ENCODE measurements at places on chromosomes 13 and 19. TPM values are rescaled to one million over a fixed set of nuclear protein-coding genes. Genes with fewer than 3 reads are reported as not detected.

- DNase-seq: peak; percentile 93
Measured at GRCh38 chr19:52962394-52963246, at the start of gene ZNF816. Gene ZNF816, minus strand, starts transcription at chr19:52962881. Its CDS starts 6,792 bp downstream, at chr19:52956089.

DNA sequence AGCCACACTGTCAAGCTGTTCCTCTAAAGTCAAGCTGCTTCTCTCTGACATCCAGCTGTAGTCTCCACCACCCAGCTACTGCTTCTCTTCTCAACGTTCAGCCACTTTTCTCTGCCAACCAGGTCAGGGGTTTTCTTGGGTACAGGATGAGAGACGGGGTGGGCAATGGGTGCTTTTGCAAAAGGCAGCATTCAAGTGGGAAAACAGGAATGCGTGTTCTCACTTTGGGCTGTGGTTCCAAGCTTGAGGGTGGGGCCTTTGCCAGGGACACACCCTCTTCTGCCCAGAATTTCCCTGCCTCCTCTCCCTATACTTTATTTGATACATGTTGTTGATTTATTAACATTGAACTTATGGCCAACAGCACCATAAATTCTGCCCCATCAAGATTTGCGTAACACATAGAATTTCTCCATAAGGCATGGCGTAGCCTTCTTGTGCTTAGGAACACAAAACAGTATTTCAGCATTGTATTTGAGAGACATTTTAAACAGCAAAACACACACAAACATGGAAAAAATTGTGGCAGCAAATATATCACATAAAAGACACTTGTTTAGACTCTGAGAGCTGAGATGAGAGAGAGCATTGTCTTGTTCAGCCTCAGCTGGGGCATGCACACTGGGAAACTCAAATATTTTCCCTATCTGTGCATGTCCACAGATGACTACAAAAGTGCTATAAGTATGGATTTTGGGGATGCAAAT, 392.8 kb downstream of the SLITRK6 start:
- no peak for DNase-seq

- DNase-seq: no peak
Measured at GRCh38 chr19:4362101-4362828, 18.9 kb downstream of the MPND start.

DNA sequence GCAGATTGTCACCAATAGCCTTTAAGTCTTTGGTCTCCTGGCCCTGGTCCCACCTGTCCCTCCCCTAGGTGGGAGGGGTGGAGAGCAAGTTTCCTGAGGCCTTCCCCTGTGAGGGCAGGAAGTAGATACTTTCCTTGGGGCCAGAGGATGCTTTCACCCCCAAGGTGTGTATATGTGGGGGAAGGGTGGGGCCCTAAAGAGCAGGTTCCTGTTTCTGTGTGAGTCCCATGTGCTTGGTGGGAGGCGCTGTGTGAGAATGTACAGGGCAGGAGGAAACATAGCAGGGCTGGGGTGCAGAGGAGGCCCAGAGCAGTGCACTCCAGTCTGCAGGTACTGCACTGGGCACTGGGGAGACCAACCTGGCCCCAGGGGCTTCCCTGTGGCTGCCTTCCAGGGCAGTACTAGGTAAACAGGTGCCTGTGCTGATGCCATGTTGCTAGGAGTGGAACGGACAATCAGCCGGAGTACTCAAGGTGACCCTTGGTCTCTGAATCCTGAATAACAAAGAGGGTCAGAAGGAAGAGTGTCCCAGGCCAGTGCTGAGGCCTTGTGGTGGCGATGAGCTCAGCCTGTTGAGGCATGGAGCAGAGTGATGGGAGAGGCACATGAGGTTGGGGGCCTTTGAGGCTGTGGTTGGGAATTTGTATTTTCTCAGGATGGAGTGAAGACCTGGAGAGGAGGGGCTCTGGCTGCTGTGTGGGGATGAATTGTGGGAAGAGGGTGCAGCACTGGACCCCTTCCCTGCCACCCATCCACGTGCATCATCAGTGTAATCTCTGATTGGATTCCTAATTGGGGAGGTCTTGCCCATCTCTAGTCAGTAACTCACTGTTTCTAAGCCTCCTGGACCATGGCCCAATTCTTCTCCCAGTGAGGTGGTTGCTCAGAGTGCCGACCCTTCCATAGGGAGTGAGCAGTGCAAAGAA, 5.1 kb downstream of the EGLN2 start:
- DNase-seq: no peak

DNA sequence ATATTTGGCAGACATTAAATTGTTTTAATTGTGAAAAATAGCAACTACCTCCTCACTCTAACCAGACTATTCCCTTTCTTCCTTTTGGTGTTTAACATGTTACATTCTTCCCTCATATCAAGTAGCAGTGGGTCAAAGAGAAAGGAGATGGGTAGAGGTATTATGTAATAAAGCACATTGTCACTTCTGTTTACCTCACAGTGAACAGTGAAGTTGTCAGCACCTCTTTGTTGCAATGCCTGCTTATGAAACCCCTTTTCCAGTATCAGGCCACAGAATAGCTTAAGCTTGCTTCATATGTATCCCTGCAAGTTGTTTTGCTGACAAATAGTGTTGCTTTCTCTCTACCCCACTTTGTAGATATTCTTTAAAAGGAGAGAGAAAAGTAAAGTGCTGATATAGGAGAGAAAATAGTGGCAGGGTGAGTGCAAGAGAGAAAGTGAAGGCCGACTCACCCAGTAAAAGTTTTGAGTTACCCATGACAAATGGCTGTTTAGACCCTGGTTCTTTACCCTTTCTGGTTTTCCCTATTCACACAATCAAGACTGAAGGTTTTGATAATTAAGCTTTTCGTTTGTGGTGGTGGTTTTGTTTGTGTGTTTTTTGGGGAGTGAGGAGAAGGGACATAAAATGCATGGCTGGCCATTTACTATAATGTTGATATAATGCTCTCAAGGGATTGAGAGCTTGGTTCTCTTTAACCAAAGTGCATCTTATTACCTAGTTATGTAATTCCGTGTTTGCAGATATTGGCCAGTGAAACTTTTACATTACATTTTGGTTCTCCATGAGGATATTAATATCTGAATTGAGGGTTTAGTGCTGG, 3.7 kb downstream of the ITM2B start:
- DNase-seq: peak; percentile 37

DNA sequence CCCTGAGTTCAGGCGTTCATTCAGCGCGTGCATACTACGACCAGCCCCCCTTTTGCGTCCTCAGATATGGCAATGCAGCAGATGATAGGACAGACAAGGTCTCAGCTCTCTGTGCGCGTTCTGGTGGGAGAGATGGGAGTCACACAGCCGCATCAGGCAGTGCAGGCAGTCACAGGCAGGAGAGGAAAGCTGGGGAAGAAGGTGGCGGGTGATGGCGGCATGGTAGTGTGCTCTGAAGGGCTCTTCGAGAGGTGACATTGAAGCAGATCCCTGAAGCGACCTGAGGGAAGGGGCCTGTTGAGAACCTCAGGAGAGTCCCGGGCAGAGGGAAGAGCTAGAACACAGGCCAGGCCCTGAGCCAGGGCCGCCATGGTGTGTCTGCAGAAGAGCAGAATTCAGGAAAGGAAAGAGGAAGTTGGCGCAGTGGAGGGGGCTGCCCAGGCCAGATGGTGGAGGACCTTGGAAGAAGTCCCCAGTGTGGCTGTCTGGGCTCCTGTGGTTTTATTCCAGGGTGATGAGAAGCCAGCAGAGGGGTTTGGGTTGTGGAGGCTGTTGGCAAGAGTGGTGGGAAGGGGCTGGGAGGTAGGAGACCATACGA, 3.5 kb downstream of the USF2 start:
- DNase-seq: no peak

GRCh38 chr13:107650081-107650701, 565.1 kb downstream of the LIG4 start:
- DNase-seq: peak; percentile 68

- no peak for DNase-seq
Measured at GRCh38 chr19:49763230-49763629, at the start of gene TSKS. Gene TSKS, minus strand, starts transcription at chr19:49763306. Its CDS starts 59 bp downstream, at chr19:49763247.

DNA sequence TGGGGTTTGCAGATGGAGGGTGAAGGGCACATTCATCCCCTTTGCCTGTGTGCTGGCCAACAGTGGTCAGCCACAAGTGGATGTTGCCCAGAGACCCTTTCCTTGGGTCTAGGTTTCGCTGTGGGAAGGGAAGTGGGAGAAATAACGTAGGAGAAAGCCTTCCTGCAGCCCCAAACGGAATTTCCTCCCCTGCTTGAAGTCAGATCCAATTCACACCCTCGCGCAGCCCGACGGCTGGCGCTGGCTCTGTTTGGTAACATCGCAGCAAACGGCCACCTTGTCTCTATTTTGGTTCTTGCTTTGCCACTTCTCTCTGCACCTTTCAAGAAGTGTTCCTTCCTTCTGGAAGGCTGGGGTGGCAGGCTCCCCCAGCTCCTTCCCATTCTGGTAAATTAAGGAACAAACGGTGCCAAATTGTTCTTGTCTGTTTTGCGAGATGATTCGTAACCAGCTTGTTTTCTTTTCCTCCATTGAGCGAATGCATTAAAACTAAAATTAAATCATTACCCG, 45.4 kb downstream of the CHST8 start:
- DNase-seq: no peak

DNA sequence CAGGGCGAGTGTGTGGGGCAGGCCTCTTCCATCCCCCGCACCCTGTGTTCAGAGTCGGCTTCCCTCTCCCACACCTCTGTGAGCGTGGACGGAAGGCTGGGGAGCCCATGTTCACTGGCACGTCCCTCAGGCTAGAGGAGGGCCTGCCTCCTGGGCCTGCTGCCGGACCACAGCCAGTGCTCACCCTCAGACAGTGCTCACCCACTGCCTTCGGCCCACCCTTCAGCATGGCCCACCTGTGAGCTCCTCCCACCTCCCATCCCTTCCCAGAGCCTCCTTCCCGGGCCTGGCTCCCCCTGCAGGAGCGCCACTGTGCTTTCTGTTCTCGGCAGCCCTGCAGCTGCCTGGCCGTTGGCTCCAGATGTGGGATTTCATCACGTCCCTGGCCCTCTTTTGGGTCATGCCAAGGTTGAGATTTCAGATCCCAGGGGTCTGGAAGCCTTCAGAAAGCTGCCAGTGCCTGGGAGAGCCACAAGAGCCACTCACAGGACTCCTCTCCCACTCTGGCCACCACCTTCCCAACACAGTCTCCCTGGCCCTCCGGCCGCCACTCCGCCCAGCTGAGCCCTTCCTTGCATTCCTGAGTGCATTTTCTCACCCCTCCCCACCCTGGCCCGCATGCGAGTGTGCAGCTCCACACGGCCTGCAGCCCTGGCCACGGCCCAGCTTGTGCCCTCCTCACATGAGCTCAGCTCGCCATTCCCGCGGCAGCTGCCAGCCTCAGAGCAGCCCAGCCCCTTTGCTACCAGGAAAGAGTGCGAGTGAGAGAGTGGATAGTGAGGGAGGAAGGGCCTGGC, 25.3 kb downstream of the CAPN12 start:
- DNase-seq: peak; percentile 76

DNA sequence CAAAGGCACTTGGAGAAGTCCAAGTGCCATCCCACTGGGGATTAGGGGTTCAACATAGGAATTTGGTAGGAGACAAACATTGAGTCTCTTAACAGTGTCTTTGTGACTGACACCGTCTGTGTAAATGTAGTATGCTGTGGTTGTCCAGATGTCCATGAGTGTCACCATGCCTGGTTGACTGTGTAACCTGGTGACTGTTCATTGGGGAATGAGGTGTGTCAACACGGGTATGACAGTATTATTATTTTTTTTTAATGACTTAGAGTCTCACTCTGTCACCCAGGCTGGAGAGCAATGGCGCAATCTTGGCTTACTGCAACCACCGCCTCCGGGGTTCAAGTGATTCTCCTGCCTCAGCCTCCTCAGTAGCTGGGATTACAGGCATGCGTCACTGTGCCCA, 16.2 kb downstream of the PKN1 start:
- no peak for DNase-seq

GRCh38 chr13:87497426-87497825, 173.7 kb upstream of the SLITRK5 start:
- no peak for DNase-seq

DNA sequence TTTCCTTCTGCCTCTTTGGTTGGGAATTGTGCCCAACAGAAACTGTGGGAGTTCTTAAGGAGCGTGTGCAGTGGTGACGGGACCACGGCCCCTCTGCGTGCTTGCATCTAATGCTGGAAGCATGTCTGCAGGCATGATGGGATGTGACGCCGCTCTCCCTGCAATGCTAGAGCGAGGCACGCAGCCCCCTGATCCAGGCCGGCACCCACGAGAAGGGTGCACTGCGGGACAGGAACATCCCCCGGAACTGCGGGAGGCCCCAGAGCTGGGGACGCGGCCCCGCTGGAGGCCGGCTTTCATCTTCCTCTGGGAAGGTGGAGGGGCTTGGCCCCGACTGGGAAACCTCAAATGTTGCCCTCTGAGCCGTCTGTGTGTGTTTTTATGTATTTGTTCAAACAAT, 32.7 kb downstream of the TMEM255B start:
- no peak for DNase-seq

GRCh38 chr19:11663181-11663591, 65.9 kb downstream of the ZNF627 start:
- no peak for DNase-seq

DNA sequence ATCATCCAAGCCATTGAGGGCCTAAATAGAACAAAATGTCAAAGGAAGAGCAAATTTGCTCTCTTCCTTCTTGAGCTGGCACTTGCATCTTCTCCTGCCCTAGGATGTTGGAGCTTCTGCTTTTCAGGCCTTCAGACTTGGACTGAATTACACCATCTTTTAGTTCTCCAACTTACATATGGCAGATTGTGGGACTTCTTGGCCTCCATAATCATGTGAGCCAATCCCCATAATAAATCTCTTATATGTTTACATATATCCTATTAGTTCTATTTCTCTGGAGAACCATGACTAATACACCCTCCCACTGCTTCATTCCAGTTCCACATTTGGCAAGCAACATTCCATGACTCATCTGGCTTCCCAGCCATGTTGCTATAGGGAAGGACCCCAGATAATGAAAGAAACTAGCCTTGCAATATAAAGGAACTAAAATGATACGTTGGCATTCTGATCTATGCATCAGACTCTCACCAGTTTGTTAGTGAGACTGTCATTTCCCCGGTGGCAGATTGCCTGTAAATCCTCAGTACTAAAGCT, 11.0 kb upstream of the ACOD1 start:
- peak; percentile 99 for DNase-seq

- no peak for DNase-seq
Measured at GRCh38 chr19:19010551-19010950, 22.8 kb downstream of the SUGP2 start.

DNA sequence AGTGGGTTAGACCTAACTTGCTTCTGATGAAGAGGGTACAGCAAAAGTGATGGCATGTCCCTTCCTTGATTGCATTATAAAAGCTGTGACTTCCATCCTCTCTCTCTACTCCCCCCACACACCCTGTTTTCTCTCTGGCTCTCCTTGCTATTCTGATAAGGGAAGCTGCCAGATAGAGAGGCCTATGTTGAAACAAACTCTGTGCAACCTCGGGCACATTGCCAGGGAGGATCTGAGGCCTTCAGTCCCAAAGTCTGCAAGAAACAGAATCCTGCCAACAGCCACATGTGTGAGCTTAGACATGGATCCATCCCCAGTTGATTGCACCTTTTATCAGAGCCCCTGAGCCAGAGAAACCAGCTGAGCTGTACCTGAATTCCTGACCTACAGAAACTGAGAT, 44.8 kb upstream of the ARGLU1 start:
- DNase-seq: no peak

- DNase-seq: no peak
Measured at GRCh38 chr13:114027826-114028225, 54.0 kb upstream of the C13orf46 start.

The TSSK6 gene
- total RNA-seq: 5.8 TPM

The ACP5 gene
- total RNA-seq: 1.2 TPM

The NKG7 gene
- not detected for total RNA-seq

The FFAR1 gene
- total RNA-seq: not detected

The RNF17 gene
- not detected for total RNA-seq

Measured in fibroblast of lung (primary cell).